ENCODE measurements at places on chromosomes 5 and 9.

DNA sequence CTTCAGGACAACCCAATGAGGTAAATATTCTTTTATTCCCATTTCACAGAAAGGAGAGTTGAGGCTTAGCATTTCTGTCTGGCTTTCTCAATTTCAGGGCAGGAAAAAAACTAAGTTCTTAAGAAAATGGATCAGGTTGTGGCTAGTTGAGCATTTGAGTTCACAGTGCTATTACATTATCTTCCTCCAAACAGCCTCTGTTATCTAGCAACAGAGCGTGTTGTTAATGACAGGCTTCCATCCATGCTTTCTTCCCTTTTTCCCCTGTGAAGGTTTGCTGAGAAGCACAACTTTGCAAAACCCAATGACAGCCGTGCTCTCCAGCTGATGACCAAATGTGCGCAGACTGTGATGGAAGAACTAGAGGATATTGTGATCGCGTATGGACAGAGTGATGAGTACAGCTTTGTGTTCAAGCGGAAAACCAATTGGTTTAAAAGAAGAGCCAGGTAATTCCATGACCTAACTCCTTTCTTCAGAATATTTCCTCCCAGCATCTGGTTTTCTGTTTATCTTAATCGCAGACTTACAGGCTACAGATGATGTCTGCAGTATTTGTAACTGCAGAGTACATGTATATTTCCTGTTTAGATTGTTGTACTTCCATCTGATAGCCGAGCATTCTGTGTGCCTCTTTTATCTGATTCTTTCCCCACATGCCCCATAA, 1.5 kb downstream of the THG1L start:
- DNase-seq, result no peak

GRCh38 chr5:9596824-9597223, 33.3 kb downstream of the TAS2R1 start:
- DNase-seq, result no peak

DNA sequence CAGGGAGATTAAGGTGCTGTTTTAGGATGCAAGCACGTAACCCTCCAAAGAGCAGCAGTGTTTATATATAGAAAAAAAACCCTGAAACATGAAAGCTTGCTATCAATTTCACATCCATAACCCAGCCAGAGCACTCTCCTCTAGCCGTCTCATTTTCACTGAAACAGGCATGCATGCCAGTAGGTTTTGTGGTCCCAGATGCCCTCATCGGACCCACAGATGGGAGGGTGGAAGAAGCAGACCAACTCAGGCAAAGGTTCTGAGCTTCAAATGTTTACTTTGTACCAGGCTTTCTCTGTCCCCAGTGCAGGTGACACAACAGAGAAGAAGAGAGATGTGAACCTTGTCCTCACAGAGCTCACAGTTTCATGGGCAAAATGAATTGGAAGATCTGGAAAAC, 127.4 kb upstream of the ATP10B start:
- DNase-seq, result no peak

- no peak for DNase-seq
These were observed 55.2 kb upstream of the JAK2 start for GRCh38 chr9:4929917-4930316.

Data from stimulated activated CD4-positive, alpha-beta T cell treated with anti-CD3 and anti-CD28 coated beads, Interleukin-1b, Interleukin-23, amount 100 ng/mL, for 48 hours (primary cell).